ENCODE measurements at places on chromosomes 6 and 20.

- DNase-seq = no peak
Measured at GRCh38 chr20:33693289-33693688, 7.1 kb upstream of the E2F1 start.

- no peak for DNase-seq
Measured at GRCh38 chr6:38528196-38528965, 111.3 kb downstream of the BTBD9 start.

GRCh38 chr6:142323377-142323776, 21.6 kb downstream of the ADGRG6 start:
- DNase-seq = no peak

DNA sequence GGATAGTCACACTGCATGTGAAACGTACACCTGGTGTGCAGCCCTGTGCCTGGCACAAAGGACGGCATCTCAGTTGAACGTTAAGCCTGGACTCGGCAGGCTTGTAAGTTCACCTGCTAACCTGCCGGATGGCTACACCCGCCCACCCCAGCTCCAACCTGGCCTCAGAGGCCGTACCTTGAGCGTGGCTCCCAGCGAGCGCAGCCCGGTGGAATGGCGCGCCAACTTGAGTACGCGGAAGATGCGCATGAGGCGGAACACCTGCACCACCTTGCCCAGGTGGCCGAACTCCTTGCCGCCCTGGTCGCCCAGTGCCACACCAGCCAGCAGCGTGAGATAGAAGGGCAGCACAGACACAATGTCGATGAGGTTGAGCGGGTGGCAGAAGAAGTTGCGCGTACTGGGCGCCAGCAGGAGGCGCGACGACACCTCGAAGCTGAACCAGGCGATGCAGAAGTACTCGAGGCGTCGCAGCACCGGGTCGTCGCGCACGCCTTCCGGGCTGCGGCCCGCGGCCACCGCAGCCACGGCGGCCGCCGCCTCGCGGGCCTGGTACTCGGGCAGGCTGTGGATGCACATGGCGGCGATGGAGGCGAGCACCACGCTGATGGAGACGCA, 3.3 kb downstream of the KCNS1 start:
- no peak for DNase-seq

- no peak for DNase-seq
Measured at GRCh38 chr6:29301316-29301715, at the start of gene OR14J1. Gene OR14J1 (plus strand): TSS chr6:29301701. CDS start chr6:29306690, 4,989 bp downstream.

DNA sequence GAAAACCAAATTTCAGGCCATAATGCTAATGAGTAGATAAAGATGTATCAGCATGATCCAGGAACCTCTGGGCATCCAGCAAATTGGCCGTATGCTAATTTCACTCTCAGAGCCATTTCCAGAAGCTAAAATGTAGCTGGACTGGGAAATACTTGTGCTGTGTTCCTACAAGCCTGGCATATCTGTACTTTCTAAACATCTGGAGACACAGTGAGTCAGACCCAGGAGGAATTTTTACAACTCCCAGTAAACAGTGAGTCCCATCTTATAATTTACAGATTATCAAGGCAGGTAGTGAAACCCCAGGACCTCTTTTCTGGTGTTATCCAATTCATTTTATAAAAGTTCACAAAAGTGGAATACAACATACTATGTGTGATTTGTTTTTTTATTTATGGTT, 683.0 kb upstream of the ADGRB3 start:
- DNase-seq = no peak

DNA sequence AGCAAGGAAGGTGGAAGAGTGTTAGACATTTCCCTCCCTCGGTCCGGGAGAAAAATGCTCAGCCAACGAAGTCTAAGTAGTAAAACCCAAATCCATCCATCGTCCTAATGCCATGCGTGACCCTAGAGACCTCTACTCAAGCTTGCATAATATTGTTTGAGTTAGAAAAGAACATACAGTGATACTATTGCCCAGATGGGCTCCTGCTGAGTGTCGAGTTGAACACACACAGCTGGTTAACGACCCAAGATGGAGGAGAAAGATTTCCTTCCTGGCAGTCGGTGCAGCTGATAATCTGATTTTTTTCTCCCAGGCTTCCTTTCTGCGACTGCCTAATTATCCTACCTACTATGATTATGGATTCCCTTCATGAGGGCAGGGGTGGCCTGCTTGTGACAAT, 164.4 kb upstream of the KCNG1 start:
- DNase-seq = no peak

- no peak for DNase-seq
Measured at GRCh38 chr6:67986694-67987232, 648.3 kb upstream of the ADGRB3 start.

DNA sequence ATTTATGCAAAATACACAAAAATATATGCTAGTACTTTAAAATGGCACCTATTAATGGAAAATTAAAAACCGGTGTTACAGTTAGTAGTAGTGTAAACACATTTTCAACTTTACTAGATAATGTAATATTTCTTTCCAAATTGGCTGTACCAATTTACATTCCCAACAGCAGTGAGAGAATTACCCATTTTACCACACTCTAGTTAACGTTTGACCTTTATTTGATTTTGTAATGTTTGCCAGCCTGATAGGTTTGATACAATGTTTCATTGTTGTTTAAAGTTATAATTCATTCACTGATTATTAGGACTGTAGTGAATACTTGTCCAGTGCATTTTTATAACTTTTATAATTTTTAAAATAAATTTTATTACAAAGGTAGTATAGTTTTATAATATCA, 182.1 kb downstream of the EYA4 start:
- no peak for DNase-seq

DNA sequence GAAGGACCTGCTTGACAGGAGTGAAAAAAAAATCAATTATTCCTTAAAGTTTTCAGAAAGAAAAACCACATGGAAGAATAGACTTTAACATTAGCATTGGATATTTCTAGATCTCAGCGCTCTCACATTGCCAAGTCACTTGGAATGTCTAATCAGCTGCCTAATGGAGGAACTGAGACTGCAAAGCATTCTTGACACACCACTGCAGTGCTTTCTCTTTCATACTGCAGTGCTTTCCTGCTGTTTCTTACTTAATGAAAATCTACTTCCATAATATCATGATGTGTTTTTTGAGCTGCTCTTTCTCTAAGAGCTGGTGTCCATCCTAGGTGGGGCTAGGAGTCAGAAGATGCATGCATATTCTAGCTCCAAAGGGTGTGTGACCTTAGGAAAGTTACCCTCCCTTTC, 20.4 kb upstream of the MCM3 start:
- no peak for DNase-seq

DNA sequence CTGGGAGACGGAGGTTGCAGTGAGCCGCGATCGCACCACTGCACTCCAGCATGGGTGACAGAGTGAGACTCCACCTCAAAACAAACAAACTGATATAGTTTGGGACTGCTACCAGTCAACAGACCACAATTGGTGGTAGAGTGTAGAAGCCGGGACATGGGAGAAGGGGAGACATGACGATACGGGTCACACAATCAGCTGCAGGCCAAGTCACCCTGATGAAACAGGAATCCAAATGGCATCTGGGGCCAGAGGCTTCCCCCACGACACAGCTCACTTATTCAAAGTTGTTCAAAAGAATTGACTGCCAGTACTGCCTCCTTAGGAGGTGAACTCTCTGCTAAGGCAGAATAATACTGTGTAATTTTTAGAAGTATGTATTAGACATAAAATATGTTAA, 27.5 kb downstream of the AMD1 start:
- no peak for DNase-seq

DNA sequence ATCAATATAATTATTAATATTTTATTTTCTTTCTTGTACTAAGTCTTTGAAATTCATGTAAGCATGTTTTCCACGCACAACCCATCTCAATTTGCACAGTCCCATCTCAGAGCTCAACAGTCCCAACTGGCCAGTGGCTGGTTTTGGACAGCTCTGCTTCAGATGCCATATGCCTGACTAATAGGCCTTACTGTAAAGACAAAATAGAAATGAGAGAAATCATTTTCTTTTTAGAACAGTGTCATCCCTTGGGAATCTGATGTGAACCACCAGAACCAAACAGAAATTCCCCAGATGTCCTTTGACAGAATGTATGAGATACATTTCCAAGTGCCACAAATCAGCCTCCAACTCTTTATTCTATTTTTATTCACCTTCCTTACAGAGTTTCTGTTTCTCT, 338.9 kb downstream of the ESR1 start:
- DNase-seq = no peak

GRCh38 chr6:136945711-136946121, 23.6 kb downstream of the SLC35D3 start:
- no peak for DNase-seq

DNA sequence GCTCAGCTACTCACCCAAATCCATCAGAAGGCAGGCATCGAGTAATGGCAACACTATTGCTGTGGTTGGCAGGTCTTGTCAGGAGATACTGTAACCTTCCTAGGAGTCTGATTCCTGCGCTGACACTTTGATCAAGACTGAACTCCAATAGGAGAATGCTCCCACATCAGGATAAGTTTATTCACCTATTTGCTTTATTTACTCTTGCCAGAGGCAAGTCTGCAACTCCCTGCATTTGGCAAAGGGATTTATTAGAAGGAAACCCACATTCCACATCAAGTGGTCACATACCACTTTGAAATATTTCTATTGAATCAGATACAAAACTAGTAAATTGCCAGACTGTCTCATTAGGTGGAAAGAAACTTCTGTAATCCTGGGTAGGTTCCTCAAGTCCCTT, 43.5 kb downstream of the ZFAND3 start:
- no peak for DNase-seq

DNA sequence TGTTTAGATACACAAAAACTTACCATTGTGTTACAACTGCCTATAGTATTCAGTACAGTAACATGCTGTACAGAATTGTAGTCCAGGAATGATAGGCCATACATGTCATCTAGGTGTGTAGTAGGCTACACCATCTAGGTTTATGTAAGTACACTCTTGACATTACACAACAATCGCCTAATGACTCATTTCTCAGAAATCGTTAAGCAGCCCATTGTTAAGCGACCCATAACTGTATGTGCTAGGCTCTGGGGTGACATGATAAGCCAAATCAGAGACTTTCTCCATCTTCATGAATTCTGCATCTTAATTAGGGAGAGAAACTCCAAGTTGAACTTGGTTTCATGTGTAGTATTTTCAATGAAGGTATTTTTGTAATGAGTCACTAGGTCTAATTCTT, 17.2 kb downstream of the STK35 start:
- no peak for DNase-seq

GRCh38 chr20:58990651-58991445, 9.8 kb downstream of the NELFCD start:
- no peak for DNase-seq

DNA sequence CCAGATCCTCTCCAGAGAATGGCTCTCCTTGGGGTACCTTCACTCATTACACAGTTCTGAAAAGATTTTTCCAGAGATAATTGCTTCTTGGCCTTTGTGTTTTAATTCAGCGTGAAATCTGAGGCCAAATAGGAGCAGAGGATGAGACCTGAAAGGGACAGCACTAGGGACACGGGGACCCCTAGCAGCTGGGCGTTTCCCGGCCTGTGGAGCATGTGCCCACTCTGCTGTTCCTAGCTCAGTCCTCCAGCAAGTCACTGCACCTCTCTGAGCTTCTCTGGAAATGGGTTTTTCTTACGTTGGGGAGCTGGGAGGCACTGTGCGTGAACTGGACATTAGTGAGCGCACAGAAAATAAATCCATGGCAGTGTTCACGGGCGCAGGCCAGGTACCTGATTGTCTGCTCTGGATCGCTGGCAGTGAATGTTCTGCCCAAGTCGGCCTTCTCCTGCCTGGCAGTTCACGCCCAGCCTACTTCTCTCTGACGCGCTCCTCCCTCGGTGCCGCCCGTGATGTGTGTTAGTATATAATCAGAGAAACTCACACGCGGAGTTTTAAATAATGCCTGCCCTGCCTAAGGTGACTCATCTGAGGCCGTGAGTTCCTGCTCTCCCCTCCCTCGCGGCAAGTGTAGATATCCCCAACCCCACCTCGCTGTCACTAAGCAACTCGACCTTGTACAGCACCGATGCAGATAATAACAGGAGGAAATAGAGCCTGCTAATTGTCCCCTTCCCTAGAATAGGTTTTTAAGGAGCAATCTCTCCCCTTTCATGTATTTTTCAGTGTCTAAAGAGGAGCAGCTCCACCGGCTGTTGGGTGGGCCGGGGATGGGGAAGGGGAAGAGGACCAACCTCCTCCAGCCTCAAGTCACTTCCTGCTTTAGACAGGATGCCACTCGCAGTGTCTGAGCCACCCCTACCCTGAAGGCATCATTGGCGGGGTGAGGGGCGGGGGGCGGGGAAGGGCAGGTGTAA, 2.7 kb upstream of the TUBB2A start:
- DNase-seq = no peak

GRCh38 chr6:124008000-124008987, 204.6 kb downstream of the NKAIN2 start:
- DNase-seq = no peak

Data from stimulated activated CD4-positive, alpha-beta T cell treated with anti-CD3 and anti-CD28 coated beads, Interleukin-1b, Interleukin-23, amount 100 ng/mL, for 24 hours (primary cell).